Stimulated activated CD8-positive, alpha-beta memory T cell treated with anti-CD3 and anti-CD28 coated beads, Interleukin-4, amount 100 ng/mL, for 48 hours (primary cell): ENCODE measurements at places on chromosomes 5 and 9.

- DNase-seq: no peak
Observed at GRCh38 chr9:132597073-132597775, 14.8 kb downstream of the BARHL1 start.

GRCh38 chr9:89365532-89365912 lies 47.2 kb downstream of the SECISBP2 start:
- no peak for DNase-seq

DNA sequence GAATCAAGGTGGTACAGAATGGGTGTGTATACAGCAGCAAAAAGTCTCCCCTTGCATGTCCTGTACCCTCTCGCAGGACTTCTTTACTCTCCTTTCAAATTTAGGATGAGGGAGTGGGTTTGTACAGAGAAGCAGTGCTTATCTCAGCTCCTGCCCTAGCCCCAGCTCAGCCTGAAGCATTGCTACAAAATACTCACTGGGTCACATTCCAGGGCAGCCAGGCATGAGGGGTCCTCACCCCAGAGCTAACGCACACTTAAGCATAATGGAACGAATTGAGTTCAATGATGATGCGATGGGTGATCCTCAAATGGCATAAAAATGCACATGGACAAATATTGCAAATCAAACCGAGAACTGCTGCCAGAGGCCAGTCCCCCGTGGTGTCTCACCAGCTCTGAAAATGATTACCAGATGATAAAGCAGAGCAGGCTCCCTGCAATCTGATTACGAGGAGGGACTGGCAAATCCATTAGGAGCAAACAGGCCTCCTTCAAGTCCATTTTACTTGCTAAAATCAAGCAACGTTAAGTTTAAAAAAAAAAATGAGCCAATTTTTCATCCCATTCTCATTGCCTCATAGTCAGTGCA lies 231.6 kb upstream of the TAS2R1 start:
- no peak for DNase-seq

DNA sequence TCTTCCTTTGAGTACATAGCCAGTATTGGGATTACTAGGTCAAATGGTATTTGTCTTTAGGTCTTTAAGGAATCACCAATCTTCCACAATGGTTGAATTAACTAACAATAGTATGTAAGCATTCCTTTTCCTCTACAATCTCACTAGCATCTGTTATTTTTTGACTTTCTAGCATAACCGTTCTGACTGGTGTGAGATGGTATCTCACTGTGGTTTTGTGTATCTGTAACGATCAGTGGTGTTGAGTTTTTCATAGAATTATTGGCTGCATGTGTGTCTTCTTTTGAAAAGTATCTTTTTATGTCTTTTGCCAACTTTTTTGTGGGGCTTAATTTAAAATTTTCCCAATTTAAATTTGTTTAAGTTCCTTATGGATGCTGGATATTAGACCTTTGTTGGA lies 81.5 kb upstream of the ASTN2 start:
- DNase-seq: no peak

DNA sequence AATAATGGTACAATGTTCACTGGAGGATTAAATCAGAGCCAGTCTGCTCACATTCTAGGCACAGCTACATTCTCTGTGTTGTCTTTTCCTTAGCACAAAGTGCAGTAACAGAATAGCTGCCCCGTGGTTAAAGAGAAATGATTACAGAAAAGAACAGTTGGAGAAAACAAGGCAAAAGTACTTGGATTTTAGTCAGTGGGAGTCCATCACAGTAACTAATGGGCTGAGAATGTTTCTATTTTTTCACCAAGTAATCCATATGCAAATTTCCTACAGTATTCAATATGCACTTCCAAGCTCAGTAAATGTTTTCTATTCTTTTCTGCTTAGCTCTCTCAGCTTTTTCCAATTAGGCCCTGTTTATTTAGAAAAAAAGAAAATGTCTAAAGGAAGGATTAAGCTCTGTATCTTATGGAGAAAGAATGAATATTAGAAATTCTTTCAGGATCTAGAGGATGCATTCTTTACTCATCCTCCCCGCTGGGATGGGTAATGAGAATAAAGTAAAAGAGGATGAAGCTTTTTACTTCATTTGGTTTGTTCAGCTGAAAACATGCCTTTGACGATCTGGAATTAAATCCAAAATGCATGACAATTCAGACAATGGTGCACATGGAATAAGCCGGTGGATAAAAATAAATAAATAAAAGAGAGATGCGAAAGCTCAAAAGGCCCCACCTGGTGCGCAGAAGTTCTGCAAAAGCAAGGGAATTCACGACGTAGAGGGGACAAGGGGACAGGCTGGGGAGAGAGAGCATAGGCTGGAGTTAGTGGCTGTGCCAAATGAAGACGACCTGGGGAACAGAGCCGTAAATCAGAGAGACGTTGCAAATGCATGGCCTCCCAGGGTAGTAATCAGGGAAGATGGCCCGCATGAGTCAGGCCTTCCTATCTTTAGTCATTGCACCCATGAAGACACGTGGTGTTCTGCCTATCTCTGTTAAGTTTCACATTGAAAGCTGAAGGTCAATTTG lies 345.2 kb downstream of the GLIS3 start:
- no peak for DNase-seq

- DNase-seq: no peak
Observed at GRCh38 chr5:102450313-102450990, 48.3 kb downstream of the SLCO6A1 start.

GRCh38 chr9:108996643-108997042 lies 16.7 kb downstream of the CTNNAL1 start:
- no peak for DNase-seq

DNA sequence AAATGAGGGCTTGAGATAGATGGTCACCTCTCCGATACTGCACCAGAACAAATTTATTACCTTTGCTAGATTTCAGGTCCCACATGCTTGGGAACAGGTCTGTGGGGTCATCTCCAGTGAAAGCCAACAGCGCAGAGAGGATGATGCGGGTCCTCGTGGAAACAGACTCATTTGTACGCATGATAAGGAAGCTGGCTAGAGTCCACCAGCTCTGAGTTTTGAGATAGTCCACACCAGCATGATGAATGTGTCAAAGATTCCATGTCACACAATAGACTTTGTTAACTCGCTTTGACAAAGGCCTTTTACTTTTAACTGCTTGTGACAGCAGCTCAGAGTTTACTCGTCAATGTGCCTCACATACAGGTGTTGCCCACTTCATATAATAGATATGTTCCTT lies 105.4 kb upstream of the TBCA start:
- DNase-seq: no peak

GRCh38 chr5:103374473-103374963 lies 116.0 kb downstream of the MACIR start:
- DNase-seq: no peak

- no peak for DNase-seq
Observed at GRCh38 chr9:75858497-75859092, 31.9 kb upstream of the PCSK5 start.

DNA sequence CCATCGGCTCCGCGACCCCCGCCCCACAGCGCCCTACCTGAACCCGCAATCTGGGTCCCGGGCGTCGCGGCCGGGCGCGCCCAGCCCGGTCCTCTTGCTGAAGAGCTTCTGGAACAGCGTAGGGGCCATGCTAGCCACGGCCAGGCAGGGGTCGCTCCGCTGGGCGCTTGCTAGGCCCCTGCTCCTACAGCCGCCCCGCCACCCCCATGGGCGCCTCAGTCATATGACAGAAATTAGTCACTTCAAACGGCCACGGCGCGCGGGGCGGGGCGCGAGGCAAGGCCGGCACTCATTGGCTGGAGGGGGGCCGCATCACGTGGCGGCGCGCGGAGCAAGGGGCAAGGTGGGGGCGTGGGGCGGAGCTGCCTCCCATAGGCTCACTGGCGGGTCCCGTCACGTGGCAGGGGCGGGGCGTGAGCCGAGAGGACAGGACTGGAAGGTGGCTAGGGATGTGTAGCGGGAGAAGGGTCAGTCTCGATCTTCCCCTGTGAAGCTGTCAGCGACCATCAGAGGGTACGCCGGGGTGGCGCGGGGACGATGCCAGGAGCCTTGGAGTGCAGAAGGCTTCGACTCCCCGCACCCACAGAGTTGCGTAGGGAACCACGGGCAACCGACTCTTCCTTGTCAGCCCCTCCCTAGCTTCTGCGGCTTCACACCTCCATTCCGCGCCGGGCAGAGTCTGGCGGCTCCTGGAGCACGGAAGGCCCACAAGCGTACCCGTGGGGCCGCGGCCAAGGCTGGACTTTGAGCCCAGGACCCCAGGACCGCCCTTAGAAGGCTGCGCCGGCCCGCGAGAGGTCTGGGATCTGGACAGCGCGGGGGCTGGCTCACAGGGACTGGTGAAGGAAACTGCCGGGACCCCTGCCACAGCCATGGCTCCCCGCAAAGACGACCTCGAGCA lies at the start of gene FNIP1:
Gene FNIP1, minus strand, starts transcription at position 225 of the 901 bp plus-strand sequence. Its CDS starts 96 bp downstream, at position 129.
- DNase-seq: peak; percentile 99

DNA sequence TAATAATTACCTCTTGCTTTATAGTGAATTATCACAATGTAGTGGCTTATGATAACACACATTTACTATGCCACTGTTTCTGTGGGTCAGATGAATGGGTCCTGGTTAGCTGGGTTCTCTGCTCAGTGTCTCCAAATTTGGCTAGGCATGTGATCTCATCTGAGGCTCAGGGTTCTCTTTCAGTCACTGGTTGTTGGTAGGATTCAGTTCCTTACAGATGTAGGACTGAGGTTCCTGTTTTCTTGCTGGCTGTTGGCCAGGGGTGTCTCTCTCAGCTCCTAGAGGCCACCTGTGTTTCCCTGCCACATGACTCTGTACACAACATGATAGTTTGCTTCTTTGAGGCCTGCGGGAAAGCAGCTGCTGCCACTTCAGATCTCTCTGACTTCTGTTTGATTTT lies 7.1 kb downstream of the NFX1 start:
- no peak for DNase-seq

DNA sequence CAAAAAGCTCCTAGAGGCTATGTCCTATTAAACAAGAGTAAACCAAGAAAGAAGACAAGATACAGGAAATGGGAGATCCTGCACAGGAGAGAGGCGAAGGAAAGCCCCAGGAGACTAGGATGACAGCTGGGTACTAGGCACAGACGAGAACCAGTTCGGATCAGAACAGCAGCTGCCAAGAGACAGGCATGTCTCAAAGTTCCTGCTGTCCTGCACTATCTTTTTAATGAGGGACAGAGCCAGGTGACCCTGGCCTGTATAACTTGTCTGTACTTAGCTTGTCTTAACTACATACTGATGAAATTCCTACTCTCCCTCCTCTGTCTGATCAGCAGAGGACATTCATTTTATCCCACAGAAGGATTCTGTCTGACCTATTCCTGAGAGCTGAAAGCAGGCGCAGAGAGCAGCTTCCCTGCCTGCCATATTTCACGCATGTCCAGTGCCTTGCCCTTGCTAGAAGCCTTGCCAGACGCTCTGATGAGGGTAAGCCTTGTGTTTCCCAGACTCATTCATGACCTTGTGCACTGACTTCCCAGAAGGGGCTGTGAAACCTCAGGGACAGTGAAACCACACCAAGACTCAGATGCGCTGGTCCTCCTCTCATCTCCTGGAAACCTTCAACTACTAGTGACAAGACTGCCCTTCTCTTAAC lies 24.7 kb downstream of the TSC1 start:
- DNase-seq: no peak

DNA sequence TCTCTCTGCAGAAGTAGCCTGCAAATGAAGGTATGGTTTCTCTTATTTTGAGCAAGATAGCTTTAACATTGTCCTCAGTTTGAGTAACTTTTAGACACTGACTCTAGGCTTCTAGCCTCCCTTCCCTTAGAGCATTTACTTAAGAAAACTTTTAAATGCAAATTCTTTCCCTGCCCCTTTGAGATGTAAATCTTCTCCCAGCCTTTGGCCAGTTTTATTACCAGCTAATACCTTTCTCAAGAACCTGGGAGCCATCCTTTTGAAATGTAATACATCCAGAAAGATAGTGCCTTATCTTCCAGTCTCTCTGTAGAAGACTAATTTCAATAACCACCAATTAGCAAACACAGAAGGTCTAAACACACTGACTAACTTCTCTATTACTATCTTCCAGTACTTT lies 688.9 kb upstream of the CDH9 start:
- no peak for DNase-seq

DNA sequence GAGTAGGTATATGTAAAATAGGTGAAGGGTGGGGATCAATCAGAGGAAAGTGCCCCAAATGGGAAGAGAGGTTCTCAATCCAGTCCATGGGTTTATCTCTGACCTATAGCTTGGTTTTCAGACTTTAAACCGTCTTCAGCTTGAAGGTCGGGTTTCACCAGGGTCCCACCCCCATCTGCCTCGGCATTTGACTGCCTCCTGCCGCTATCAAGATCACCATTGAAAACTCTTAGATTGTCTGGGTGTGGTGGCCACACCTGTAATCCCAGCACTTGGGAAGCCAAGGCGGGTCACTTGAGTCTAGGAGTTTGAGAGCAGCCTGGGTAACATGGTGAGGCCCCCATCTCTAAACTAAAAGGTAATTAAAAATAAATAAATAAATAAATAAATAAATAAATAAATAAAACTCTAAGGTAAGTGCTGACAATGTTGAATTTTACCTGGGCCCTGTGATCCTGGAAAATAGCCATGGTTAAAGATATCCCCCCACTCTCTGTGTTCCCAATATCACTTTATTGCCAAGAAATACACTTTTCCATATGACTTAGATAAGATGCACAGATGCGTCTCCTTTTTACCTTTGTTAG lies 48.8 kb downstream of the TARS1 start:
- DNase-seq: no peak

GRCh38 chr5:172064358-172064757 lies 57.9 kb upstream of the FBXW11 start:
- DNase-seq: no peak

- DNase-seq: no peak
Observed at GRCh38 chr9:93001031-93001430, 53.7 kb downstream of the FGD3 start.

- no peak for DNase-seq
Observed at GRCh38 chr9:114731701-114732100, 49.7 kb upstream of the TEX48 start.

DNA sequence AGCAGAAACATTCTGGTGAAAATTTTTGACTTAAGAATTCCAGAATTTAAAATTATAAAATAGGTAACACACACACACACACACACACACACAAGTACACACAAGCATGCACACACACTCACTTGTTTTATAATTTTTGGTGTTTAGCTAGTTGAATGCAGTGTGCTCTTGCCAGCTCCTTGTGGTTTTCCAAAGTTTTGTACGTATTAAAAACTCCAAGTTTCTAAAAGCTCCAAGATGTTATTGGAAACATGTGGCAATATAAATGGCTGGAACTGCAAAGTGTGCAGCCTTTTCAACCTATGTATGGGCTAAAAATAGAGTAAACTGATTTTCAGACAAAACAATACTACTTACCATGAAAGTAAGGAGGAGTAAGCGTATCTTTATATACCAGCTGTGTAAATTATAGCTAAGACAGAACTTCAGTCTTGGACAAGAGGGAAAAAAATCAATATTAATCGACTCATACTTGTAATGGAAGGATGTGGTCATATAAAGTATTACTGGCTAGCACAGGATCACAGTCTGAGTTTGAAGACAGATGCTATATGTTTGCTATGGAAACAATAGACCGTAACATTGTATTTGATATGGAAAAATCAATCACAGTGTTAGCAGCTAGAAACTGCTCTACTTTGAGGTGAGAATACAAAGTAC lies 727.1 kb upstream of the GRAMD2B start:
- no peak for DNase-seq

GRCh38 chr5:173498286-173498685 lies 118.2 kb downstream of the BOD1 start:
- no peak for DNase-seq

GRCh38 chr5:45038366-45038987 lies 229.7 kb downstream of the MRPS30 start:
- no peak for DNase-seq
